ENCODE measurements at places on chromosomes 4 and X.

- no peak for DNase-seq
Observed at GRCh38 chr4:5814421-5814820, 78.5 kb downstream of the CRMP1 start.

- DNase-seq: no peak
Observed at GRCh38 chrX:108456971-108457477, 17.4 kb downstream of the COL4A5 start.

GRCh38 chr4:20268028-20268427 lies 16.3 kb downstream of the SLIT2 start:
- DNase-seq: no peak

DNA sequence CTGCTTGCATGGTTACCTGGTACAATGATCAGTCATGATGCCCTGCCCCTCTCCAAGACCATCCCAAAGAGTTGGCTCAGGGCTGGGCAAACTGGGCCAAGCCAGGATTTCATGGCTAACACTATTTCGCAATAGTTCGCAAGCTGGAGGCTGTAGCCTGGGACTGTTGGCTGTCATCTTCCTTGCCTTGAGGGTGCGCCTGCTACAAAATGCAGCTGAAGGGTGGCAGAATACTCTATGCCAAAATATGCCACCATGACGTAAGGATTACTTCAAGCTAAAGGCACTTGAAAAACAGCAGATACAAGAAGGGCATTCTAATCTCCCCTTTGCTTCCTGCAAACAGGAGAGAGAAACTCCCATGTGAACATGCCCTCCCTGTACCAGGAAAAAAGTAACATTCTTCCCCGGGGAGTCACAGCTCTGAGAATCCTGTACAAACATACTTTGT lies 21.0 kb downstream of the SAT1 start:
- no peak for DNase-seq

GRCh38 chrX:73850124-73851013 lies 287.4 kb downstream of the CHIC1 start:
- peak; percentile 8 for DNase-seq

GRCh38 chr4:158850800-158851644 lies 82.2 kb downstream of the FNIP2 start:
- DNase-seq: no peak

- no peak for DNase-seq
Observed at GRCh38 chrX:65635822-65636221, 31.6 kb upstream of the MSN start.

GRCh38 chrX:85327060-85327333 lies 52.5 kb downstream of the POF1B start:
- DNase-seq: no peak

- no peak for DNase-seq
Observed at GRCh38 chr4:114036426-114036825, 57.0 kb upstream of the ARSJ start.

- DNase-seq: no peak
Observed at GRCh38 chr4:119592830-119593229, 35.8 kb downstream of the PDE5A start.

DNA sequence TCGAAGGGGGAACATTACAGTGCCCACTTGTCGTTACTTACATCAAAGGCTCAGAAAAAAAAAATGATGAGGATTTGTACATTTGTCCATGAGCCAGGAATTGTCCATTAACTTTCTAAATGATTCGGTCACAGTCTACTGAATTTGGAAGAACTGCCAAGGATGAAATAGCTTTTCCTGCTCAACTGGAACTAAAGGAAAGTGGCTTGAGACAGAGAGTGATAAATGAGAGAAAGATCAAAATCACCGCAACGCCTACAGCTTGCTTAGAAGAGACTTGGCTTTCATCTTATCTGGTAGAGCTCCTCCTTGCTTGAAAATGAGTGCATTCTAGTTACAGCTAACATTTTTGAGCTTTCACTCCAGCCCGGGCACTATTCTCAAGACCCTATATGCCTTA lies 55.5 kb upstream of the ADGRG2 start:
- no peak for DNase-seq

DNA sequence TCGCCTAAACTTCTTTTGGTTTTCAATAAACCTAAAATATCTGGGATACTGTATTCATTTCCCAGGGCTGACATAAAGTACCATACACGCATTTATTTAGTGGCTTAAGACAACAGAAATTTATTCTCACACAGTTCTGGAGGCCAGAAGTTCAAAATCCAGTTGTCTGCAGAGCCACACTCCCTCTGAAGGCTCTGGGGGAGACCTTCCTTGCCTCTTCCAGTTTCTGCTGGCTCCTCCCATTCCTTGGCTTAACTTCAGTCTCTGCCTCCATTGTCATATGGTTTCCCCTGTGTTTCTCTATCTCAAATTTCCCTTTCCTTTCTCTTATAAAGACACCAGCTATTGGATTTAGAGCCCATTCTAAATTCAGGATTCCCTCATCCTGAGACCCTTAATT lies 44.4 kb downstream of the NR3C2 start:
- no peak for DNase-seq

DNA sequence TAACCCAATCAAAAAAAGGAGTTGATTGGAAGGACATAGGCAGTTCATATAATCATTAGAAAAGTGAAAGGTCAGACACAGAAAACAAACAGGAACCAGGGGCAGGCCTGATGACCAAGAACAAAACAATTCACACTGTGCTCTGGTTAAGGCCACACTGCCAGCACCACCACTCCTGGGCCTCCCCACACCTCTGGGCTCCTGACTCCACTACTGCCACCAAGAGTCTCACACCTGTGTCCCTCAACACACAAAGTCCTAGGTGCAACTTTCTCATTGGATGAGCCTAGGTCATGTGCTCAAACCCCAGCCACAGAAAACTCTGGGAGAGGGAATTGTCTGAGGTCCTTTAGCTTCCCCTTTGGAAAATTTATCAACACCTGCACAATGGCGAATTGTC lies 11.1 kb upstream of the FAM9C start:
- no peak for DNase-seq

GRCh38 chrX:138754861-138755260 lies 43.3 kb upstream of the FGF13 start:
- no peak for DNase-seq

DNA sequence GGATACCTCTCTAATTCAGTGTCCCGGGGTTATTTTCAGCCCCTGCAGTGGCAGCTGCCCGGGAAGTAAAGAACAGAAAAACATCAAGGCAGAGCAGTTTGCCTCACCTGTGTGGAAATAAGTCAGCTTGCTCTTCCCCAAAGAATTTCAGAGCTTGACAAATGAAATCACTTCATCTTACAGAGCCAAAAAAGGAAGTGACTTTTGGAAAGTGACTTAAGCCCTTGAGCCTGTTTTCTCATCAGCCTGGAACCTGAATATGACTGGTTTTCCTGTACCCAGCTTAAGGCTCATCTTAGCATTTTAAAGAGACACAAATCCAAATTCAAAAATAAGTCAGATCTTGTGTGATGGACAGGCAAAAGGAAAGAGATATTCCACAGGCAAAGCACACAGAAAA lies 211.6 kb downstream of the RCHY1 start:
- DNase-seq: no peak

DNA sequence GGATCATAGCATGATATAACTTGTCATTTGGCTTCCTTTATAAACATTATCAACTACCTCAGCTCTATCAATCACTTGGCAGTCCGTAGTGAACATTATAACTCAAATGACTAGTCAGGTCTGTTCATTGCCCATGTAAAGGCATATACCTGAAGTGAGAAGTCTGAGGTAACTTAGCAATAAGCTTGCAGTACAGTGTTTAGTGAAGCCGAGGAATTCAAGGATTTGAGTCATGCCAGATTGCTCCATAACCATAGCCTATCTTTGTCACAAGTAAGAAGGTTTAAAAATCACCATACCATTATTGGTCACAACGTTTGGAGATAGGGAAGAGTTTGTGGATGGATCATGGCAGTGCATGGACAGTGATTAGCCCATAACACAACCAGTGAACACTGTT lies 41.6 kb downstream of the AR start:
- no peak for DNase-seq

DNA sequence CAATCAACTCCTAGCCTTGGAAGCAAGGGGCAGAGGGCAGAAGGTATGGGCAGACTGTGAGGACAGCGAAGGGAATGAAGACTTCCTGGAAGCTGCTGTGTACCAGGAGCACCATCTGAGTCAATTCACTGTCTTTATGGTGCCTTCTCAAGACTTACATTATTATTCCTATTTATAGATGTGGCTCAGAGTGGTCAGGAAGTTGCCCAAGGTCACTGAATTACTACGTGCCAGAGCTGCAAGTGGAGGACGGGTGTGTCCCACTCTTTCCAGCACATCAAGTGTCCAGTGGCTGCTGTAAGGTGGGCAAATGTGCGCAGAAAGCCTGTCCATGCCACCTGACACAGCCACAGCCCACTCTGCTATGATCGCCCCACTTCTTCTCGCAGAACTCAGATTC lies 32.0 kb downstream of the SMPX start:
- no peak for DNase-seq

DNA sequence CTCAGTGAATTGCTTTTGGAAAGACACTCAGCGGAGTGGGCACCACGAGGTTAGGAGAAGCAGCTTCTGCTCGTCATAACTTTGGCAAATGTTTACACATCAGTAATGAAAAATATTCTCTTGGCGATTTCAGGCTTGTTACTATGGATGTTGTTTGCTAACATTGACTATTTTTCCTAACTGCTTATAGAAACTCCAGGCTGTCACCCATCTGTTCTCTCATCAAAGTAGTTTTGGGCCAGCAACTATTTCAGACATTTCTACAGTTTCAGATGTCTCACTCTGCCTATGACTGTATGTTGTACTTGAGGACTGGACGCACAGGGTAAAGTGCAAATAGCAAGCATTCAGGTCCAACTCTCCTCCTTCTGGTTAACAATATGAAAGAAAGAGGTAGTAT lies 346.7 kb downstream of the TRIML1 start:
- no peak for DNase-seq

DNA sequence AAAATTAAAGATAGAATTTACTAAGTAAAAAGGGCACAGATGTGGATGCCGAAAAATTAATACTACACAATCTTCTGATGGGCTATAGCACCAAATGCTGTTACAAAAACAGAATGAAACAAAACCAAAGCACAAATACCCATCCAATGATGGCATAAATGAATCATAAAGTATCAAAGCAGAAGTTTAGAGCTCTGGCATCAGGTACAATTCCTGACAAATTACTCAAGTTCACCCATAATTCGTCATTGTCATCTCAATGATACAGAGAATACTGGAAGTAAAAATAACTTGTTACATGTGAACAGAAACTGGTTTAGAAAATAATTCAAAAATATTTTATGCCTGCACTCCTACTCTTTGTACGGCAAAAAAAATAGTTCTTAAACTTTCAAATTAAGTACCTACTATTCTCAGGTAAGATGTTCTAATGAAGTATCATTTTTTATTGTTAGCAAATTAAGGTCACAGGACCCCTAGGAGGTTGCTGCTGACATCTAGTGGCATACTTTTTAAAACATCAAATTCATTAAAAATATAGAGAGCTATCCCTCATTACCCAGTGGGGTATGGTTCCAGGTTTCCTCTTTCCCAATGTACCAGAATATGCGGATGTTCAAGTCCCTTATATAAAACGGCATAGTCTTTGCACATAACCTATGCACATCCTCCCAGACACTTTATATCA lies 126.1 kb downstream of the INPP4B start:
- peak; percentile 6 for DNase-seq

- no peak for DNase-seq
Observed at GRCh38 chrX:49061490-49061889, 2.7 kb downstream of the CCDC120 start.

GRCh38 chrX:130834149-130834548 lies 68.9 kb downstream of the ENOX2 start:
- DNase-seq: peak; percentile 2

GRCh38 chr4:120155287-120155686 lies 88.6 kb upstream of the MAD2L1 start:
- DNase-seq: no peak

- no peak for DNase-seq
Observed at GRCh38 chr4:116520886-116521285, 564.5 kb downstream of the TRAM1L1 start.

- DNase-seq: no peak
Observed at GRCh38 chr4:118898684-118899138, 10.1 kb downstream of the SYNPO2 start.

DNA sequence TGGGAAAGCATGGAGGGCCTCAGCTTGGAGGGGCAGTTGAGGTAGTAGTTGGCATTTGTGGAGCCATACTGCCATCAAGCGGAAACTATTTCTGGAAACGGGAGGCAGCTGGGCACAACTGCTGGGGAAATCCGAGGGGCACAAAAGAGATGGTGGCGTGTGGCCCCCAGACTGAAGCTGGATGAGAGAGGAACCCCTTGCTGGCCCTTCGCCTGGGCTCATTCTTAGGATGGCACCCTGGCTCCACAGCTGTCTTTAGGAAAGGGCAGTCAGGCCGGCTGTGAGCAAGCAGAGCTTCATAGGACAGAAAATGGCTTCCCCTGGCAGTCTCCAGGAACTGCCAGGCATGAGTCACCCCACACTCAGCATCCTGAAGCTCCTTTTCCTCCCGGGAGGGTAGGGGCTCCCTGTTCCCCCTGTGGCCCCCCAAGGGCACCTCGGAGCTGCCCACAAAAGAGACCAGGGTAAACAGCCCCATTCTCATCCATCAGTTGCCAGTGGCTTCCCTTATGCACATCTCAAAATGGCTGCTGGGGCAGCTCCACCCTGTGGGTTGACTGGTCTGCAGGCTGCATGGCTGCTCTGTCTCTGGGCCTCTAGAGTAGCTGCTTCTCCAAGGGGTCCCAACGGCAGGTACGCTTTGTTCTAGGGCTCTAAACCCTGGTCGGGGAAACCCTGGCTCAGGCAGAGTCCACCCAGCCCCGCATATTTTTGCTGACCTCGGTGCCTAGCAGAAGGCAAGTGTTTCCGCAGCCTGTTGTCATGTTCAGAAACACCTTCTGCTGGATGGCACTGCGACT lies 64.7 kb downstream of the NBDY start:
- DNase-seq: no peak

GRCh38 chr4:8427262-8427661 lies 13.3 kb downstream of the ACOX3 start:
- DNase-seq: no peak

DNA sequence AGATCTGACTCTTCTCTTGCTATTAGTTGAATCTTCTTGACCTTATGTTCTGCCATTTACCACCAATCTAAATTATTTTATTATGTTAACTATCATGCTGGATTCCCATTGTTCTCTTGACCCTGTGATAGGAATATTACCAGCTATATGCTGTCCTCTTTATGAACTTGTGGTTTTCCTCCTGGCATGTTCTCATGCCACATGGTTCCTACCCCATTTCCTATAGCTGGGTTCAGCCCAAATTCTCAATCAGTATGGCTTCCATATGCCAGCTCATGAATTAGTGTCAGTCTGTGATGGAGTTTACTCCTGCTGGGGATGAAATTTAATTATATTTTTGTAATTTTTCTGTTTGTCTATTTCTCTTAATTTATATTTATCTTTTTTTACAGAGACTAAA lies 430.5 kb downstream of the SMARCA1 start:
- DNase-seq: no peak

- DNase-seq: no peak
Observed at GRCh38 chrX:68443155-68443868, 10.0 kb upstream of the OPHN1 start.

GRCh38 chr4:54675721-54676461 lies 18.1 kb downstream of the KIT start:
- peak; percentile 1 for DNase-seq

Measured in NCI-H524 (cell line).